ENCODE measurements at places on chromosomes 6 and 20.

DNA sequence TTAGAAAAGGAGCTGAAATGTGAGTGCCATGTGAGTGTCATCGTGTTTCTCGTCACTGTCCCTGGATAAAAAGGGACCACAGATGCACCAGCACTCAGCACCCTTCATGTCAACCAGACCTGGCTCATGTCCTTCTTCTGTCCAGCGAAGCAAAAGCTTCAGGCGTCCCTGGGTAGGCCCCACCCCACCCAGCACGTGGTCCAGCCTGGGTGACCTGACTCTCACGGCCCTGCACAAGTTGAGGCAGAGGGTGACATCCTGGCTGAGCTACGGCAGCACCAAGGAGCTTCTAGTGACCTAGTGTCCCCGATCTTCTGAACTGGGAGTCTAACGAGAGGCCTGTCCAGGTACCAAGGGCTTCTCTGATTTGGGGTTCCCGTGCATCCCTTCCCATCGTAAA is 37.8 kb downstream of the PSMG4 start:
- no peak for DNase-seq

- DNase-seq: no peak
Measured at GRCh38 chr6:20447581-20448132, 46.0 kb downstream of the E2F3 start.

GRCh38 chr6:8085053-8085511 is 17.3 kb downstream of the EEF1E1 start:
- DNase-seq: peak; percentile 35

- no peak for DNase-seq
Measured at GRCh38 chr6:25888626-25889025, 14.6 kb upstream of the SLC17A3 start.

GRCh38 chr6:148831064-148831463 is 84.2 kb downstream of the UST start:
- no peak for DNase-seq

Data from GOT3 (cell line).